Aortic smooth muscle cell (primary cell): ENCODE measurements at places on chromosomes 11 and 22. TPM values are rescaled to one million over a fixed set of nuclear protein-coding genes. Genes with fewer than 3 reads are reported as not detected.

SYT7 gene
- total RNA-seq, result 8.9 and 21.5 TPM in 2 replicates

PNPLA3 gene
- total RNA-seq, result 1.1 and 2.4 TPM in 2 replicates

TBX1 gene
- 0.12 and 0.13 TPM in 2 replicates for total RNA-seq

PHF21A gene
- total RNA-seq, result 7.8 and 12.5 TPM in 2 replicates

EP300 gene
- 28.3 and 38.4 TPM in 2 replicates for total RNA-seq

PDGFD gene
- 1.3 and 2.2 TPM in 2 replicates for total RNA-seq

NXPE1 gene
- total RNA-seq, result not detected in 2 replicates

CTSF gene
- total RNA-seq, result 8.1 and 8.6 TPM in 2 replicates
